NCI-H748 treated with DMSO at 0.1 percent for 48 hours (cell line): ENCODE measurements at places on chromosomes 16 and 17.

- no peak for DNase-seq
These were observed 51.5 kb downstream of the ZFHX3 start for GRCh38 chr16:72996291-72997062.

GRCh38 chr16:80440667-80441066 is 100.1 kb upstream of the DYNLRB2 start:
- DNase-seq = no peak

- DNase-seq = no peak
These were observed 76.4 kb upstream of the TBX2 start for GRCh38 chr17:61323003-61323908.

DNA sequence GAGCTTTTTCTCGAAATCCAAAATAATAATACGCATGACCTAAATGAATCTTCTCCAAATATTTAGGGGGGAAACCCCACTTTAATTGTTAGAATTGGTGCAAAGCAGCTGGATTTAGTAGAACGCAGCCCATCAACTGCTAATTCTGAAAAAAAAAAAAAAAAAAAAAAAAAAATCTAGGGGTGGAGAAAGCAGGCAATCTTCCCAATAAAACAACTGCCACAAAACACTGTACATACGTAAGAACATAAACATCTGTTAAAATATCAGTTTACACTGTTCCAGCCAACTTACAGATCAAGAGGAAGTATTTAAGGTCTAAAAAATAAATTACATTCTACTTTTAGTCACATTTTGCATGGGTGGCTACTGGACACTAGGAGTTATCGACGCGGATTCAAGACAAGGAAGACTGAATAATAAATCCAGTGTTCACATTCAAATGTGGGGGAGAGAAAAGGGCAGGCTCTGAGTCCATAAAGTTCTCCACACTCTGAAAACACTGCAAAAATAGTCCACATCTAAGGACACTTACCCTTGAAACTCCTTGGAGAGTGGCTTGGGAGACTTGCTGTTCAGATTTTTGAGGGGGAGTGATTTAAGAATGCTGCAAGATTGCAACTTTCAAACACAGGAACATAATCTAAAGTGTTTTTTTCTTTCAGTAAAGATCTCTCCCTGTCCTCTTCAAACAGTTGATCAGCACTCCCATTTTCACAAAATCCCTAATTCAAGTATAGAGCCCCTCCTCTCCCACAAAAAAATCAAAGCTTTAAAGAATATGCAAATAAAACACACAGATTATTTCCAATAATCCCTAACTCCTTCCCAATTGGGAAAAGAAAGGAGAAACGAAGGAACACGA is 1.3 kb downstream of the APPBP2 start:
- no peak for DNase-seq

- no peak for DNase-seq
These were observed at the start of gene CES4A for GRCh38 chr16:66988197-66988788. Gene CES4A (plus strand): TSS chr16:66988589. CDS start chr16:66988773, 184 bp downstream.

GRCh38 chr17:51846566-51846965 is 311.9 kb downstream of the CA10 start:
- DNase-seq = no peak

DNA sequence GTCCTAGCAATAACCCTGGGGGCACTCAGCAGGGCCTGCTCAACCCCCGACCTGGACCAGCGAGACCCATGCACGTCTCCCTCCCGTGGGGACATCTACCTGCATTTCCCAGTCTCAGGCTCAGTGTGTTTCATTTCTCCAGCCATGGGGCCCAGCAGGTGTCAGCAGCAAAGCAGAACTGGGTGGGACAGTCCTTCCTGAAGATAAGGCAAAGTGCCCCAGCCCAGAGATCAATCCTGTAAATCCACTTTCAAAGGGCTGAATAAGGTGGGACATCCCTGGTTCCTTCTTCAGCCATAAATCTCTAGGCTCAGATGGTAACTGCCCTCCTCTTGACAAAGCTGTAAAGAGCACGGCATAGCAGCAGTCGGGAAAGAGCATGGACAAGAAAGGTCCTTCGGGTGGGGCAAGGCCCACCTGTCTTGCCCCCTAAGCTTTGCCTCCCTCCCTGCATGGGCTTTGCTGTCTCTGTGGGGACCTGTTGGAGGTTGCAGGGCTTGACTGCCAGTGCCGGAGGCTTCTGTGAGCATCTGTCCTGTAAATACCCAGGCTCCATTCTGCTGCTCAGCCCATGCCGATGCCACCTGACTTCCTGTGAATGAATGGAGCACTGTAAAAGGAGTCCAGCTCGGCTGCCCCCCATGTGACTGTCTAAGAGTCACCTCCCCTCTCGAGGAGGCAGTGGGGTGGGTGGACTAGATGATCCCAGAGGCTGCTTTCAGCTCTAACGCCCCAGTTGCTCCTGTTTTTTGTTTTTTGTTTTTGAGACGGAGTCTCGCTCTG is 84.8 kb upstream of the TBC1D3K start:
- DNase-seq = no peak

GRCh38 chr16:25747160-25747758 is 55.5 kb downstream of the HS3ST4 start:
- no peak for DNase-seq

DNA sequence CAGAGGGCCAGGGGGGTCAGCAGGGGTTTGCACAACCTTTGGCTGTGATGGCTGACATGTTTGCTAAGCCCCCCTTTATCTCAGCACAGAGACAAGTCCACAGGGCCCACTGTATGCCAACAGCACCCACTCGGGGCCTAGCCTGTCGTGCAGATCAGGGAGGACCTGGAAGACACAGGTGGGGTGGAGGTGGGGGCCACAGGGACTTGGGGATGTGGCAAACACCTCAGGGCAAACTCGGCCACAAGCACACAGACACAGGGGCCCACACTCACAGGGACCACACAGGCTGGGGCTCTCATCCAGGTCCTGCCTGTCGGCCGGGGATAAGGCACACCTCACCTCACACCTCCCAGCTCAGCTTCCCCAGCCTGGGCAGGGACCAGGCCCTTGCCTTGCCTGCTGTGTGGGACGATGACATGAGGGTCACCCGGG is 87.9 kb downstream of the C16orf78 start:
- no peak for DNase-seq

DNA sequence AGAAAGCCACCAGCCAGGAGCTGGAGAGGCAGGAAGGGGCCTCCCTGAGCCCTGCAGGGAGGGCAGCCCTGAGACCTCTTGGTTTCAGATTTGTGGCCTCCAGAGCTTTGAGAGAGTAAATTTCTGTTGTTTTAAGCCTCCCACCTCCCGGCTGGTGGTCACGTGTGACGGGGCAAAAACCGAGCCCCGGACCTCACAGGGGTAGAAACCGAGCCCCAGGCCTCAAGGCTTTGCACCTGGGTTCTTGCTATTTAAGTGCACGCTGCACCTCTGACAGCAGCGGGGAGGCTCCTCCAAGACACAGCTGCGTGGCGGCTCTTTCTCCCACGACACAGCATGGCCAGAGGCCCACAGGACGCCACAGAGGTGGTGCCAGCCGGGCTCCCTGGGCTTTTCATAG is 17.4 kb upstream of the ZC3H18 start:
- no peak for DNase-seq

- no peak for DNase-seq
These were observed 7.4 kb downstream of the ZNF750 start for GRCh38 chr17:82832411-82832810.

DNA sequence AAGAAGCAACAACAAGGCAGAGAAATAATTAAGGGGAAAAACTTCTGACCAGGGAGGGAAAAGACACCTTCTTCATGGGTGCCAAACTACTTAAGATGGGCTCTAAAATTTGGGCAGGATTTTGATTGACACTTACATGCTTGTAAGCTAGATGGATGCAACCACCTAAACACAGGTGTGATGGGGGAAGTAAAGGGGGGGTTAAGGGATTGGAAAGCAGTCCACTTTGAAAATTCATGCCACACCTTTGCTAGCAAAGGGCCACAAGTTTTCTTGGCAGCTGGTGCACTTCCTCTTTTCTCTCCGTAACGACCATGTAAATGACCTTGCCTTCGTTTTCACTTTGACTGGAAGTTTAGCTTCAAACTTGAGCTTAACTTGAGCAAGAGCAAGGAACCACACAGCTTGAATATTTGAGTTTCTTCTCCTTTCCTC is 14.3 kb upstream of the PRKAR1A start:
- no peak for DNase-seq

- DNase-seq = no peak
These were observed 313.4 kb downstream of the CDH11 start for GRCh38 chr16:64808474-64808873.

DNA sequence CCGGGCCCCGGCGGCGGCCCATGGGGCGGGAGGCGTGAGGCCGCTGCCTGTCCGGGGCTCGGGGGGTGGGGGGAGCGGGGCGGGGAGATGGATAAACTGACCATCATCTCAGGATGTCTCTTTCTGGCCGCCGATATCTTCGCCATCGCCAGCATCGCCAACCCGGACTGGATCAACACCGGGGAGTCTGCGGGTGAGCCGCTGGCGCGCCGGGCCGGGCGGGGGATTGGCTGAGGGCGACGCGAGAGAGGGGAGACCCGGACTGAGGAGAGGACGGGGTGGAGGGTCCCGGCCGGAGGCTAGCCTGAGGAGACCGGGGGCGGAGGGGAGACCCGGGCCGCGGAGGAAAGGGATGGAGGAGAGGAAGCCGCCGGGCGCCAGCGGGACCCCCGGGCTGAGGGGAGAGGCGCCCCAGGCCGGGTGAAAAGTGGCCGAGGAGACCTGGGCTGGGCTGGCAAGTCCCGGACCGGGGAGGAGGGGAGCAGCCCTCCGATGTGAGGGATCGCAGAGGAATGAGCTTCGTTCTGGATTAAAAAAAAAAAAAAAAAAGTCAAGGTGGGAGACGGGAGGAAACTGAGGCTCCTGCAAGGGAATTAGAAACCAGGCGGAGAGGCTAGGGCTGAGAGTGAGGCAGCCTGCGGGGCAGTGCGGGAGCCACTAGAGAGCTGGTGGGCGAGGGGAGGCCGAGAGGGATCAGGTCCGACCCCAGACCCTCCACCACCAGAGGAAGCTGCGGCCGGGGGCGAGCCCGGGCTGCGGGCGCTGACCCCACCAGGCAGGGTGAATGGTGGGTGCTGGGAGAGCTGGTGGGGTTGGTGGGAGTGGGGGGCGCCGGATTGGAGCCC is 526 bp downstream of the MOSMO start:
- DNase-seq = no peak

DNA sequence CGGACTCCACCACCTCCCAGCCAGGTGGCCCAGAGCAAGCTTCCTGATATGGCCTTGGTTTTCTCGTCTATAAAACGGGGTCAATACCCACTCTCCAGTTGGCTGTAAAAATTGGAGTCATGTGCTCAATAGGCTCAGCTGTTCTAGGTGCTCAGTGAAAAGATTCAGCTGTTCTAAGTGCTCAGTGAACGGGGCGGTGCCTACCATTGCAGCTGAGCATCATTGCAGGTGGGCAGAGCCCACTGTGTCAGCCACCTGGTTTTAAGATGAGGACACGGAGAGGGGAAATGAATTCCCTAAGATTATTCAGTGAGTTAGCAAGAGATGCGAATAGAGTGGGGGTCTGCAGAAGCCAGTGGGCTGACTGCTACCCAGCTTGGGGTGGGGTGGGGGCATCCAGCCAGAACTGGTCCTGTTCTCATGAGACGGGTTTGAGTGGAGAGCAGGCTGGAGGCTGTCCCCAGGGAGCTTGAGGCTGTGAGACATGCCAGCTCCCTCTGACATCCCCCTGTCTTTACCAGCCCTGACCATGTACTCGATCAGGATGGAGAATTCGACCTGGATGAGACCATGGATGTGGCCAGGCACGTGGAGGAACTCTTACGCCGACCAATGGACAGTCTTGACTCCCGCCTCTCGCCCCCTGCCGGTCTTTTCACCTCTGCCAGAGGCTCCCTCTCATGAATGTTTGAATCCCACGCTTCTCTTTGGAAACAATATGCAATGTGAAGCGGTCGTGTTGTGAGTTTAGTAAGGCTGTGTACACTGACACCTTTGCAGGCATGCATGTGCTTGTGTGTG is 21.9 kb downstream of the STAT5A start:
- no peak for DNase-seq

GRCh38 chr16:86891121-86891520 is 312.8 kb downstream of the FOXL1 start:
- DNase-seq = no peak

DNA sequence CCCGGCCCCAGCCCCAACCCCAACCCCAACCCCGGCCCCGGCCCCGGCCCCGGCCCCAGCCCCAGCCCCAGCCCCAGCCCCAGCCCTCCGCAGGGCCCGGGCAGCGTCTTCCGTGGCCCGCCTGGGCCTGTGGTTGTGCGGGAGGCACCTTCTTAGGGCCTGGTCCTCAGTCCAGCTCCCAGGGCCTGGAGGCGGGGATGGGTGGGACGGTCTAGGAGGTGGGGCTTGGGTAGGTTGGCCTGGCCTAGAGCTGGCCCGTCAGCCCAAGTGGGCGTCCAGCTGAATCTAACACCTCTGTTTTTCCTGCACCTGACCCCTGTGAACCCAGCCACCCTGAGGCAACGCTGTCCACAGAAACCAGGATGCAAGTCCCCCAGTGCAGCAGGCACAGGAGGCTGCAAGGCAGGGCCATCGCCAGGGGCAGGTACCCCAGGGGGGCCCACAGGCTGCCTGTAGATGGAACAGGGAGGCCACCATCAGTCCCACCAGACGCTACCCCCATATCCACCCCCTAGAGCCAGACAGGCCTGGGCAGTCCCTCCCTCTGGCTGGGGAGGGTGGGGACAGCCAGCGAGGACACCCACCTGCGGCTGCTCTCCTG is 8.8 kb downstream of the MSLN start:
- DNase-seq = no peak

DNA sequence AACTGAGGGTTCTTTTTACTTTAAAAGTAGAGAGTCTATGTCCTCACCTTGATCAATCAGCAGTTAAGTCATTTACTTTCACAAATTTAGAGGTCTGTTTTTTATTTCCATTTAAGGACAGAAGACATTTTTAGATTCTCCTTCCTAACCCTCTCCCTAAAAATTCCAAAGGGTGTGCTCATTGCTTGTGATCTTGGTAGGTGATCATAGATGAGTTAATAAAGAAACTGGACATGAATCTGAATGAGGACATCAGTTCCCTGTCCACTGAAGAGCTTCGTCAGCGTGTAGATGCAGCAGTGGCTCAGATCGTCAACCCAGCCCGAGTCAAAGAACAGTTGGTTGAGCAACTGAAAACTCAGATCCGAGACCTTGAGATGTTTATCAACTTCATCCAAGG is 8.8 kb downstream of the RUNDC1 start:
- DNase-seq = no peak

- no peak for DNase-seq
These were observed 240.3 kb upstream of the GSE1 start for GRCh38 chr16:85372627-85373372.
